ENCODE measurements at places on chromosomes 5 and 9.

DNA sequence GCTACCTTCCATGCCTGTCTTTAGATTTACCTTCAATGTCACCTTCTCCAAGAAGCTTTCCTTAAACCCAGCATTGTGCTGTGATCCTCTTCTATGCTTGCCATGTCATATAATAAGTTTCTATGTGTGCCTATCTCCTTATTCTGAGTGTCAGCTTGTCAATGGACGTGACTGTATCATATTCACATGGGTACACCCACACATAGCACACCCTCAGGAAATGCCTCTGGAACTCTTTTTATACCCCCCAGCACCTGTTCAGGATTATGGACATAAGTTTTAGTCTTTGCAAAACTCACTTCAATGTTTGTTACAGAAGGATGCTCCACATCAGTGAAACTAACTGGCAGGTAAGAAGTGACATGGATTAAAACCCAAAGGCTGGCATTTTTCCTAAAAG, 7.4 kb downstream of the GAS1 start:
- H3K4me1 ChIP-seq = peaks cover under 1% of the 10 kb centered on the region
- DNase-seq = no peak
- no peak overlapping the region for H3K4me3 ChIP-seq
- H3K36me3 ChIP-seq = no peaks in the 10 kb centered on the region
- H3K27ac ChIP-seq = no peak overlapping the region

- peaks cover 7% of the 10 kb centered on the region for H3K4me1 ChIP-seq
- no peaks in the 10 kb centered on the region for H3K36me3 ChIP-seq
- no peak overlapping the region for H3K27ac ChIP-seq
- peaks cover 8% of the 10 kb centered on the region for H3K27me3 ChIP-seq
- H3K4me3 ChIP-seq = no peak overlapping the region
Measured at GRCh38 chr9:117644932-117645636, 59.1 kb upstream of the TLR4 start.

- no peak overlapping the region for H3K27ac ChIP-seq
- H3K27me3 ChIP-seq = no peaks in the 10 kb centered on the region
- peaks cover 56% of the 10 kb centered on the region for H3K36me3 ChIP-seq
- no peak for DNase-seq
- H3K4me1 ChIP-seq = no peaks in the 10 kb centered on the region
Measured at GRCh38 chr5:111453295-111453694, 59.0 kb downstream of the STARD4 start.

DNA sequence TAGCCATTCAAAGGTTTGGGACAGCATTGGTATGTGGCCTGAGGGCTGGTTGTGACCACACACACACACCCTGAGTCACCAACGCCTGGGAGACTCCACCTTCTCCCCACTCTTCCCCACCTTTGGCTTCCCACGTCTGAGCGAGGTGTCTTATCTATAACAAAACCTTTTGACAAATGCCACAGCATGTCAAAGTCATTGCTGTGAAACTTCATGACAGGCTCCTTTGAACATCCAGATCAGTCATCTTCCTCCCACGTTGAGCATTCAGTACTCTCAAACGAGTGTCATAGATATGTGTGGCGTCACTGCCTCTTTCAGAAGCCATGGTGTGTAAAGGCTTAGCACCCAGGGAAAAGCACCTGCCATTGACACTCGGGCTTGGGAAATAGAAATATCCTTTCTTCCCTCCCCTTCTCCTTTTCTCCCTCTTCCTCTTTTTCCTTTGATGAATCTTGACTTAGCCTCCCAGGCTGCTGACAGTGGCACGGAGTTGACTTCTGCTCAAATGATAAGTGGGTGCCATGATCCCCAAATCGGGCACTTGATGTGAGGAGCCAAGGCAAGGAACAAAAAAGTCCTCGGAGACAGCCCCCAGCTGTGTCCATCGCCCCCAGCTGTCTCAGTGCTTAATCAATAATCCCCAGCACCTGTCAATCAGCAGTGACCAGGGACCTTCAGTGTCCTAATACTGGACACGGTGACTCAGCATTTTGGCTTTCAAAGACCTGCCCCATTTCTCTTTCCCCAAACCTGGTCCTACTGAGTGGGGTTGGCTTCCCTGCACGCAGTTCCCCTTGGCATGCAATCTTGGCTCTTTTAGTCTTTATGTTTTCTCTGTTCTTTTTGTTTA, 114.8 kb downstream of the FGF18 start:
- peaks cover 4% of the 10 kb centered on the region for H3K27me3 ChIP-seq
- H3K4me3 ChIP-seq = no peak overlapping the region
- H3K36me3 ChIP-seq = no peaks in the 10 kb centered on the region
- no peak for DNase-seq
- no peaks in the 10 kb centered on the region for H3K4me1 ChIP-seq
